Activated CD8-positive, alpha-beta T cell treated with anti-CD3 and anti-CD28 coated beads for 36 hours (primary cell): ENCODE measurements at places on chromosomes 7 and 10. TPM values are rescaled to one million over a fixed set of nuclear protein-coding genes. Genes with fewer than 3 reads are reported as not detected.
A peak's percentile ranks its signal among the peaks of the same experiment; 100 is the strongest.

DNA sequence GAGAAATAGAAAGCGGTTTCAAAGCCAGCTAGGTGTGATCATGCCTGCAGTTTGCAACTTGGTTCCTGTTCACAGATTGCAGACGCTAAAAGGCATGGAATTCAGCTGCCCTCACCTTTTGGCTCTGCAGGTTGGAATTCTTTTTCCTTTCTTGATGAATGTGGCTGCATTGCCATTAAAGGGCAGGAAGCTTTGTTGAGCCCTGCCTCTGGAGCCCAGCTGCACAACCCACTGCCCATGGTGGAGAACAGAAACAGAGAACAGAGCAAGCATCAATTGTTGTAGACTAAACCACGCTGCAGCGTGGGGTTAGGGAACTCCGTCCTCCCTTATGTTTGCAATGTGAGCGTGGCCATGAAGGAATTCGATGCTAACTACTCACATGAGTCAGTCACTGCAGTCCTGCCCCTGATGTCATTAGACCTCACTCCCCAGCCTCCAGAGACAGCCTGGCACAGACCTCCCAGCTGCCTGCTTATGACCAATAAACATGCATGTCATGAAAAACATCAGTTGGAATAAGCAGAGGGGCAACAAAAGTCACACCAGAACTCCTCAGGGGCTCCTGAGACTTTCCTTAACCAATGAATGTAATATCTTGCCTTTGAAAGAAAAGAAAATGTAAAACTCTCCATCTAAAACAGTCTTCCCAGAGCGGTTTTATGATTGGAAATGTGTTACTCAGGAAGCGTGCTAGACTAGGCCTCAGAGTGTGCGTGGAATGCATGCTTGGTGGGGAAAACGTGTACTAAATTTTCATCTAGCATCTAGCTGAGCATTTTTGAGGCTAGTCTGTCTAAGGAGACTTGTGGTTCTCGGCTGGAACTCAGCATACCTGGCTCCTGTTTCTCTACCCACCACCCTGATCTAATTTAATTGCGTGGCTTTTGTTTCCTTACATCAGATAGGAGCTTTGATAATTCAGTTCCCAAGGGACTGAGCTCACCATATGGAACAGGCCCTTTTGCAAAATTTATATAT, 232.2 kb downstream of the KIAA1217 start:
- no peak for DNase-seq
- no peaks in the 10 kb centered on the region for H3K4me1 ChIP-seq
- H3K4me3 ChIP-seq: no peak overlapping the region
- peaks cover 4% of the 10 kb centered on the region for H3K27me3 ChIP-seq

GRCh38 chr7:66952343-66953043, 31.5 kb downstream of the TMEM248 start:
- peak overlapping the region; percentile 5 for H3K27ac ChIP-seq
- no peaks in the 10 kb centered on the region for H3K27me3 ChIP-seq
- H3K4me1 ChIP-seq: peaks cover 3% of the 10 kb centered on the region
- no peak overlapping the region for H3K4me3 ChIP-seq
- DNase-seq: no peak

DNA sequence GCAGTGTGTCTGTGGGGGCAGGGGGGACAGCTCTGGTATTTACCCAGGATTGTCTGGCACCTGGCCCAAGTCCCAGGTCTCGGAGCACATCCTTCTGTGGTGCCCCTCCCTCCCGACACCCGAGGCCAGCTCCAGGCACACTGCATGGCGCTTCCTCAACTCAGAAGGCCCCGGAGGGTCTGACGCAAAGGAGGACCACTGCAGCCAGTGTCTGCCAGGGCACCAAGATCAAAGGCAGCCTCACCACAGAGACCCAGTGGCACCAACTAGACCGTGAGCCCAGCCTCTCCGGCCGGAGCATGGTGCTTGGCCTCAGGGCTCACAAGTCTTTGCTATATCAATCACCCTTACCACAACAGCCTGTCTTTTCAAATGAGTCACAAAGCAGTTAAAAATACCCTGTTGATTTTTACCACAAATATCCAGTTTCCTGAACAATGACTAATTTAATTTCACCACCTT, 99.3 kb upstream of the DDC start:
- H3K4me1 ChIP-seq: peaks cover 54% of the 10 kb centered on the region
- peaks cover 2% of the 10 kb centered on the region for H3K36me3 ChIP-seq

GRCh38 chr10:124715439-124715838, 28.7 kb downstream of the FAM53B start:
- peak overlapping the region; percentile 91 for H3K27ac ChIP-seq
- no peaks in the 10 kb centered on the region for H3K27me3 ChIP-seq
- H3K36me3 ChIP-seq: peaks cover 11% of the 10 kb centered on the region

DNA sequence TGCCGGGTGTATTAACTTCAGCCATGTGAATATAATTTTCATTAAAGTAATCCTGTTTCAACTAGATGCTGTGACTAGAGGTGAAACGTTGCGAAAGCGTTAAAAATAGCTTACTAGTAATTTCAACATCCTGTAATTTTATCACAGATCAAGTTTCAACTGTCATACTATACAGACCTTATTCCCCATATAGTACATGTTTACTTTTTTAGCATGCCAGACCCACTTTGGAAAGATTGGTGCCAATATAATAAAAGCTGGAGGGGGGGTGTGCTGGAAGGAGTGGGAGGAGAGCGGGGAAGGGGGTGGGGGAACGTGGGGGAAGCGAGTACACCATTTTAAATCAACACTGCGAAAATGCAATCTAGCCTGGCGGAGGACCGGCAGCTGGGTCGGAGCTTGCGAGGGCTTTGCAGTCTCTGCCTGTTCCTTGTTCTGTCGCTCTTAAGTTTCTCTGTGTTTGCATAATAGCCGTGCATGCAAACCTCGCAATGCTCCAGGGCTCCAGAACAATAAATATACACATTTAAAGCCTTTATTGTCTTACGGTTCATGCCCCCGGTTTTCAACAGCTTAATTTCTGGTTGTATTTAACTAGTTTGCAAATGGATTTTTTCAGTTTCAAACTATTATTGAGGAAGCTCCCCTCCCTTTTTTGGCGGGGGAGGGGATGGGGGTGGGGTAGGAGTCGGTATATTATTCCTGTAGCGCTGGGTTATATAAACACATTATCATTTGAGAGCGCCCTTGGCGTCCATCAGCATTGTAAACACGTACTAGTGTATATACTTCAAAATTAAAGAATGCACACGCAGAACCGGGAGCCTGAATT, 1.3 kb upstream of the ARID5B start:
- peaks cover 15% of the 10 kb centered on the region for H3K36me3 ChIP-seq
- DNase-seq: peak; percentile 74
- peaks cover 39% of the 10 kb centered on the region for H3K4me1 ChIP-seq
- peak overlapping the region; percentile 97 for H3K27ac ChIP-seq
- H3K4me3 ChIP-seq: peak overlapping the region; percentile 86
- H3K27me3 ChIP-seq: no peaks in the 10 kb centered on the region

DNA sequence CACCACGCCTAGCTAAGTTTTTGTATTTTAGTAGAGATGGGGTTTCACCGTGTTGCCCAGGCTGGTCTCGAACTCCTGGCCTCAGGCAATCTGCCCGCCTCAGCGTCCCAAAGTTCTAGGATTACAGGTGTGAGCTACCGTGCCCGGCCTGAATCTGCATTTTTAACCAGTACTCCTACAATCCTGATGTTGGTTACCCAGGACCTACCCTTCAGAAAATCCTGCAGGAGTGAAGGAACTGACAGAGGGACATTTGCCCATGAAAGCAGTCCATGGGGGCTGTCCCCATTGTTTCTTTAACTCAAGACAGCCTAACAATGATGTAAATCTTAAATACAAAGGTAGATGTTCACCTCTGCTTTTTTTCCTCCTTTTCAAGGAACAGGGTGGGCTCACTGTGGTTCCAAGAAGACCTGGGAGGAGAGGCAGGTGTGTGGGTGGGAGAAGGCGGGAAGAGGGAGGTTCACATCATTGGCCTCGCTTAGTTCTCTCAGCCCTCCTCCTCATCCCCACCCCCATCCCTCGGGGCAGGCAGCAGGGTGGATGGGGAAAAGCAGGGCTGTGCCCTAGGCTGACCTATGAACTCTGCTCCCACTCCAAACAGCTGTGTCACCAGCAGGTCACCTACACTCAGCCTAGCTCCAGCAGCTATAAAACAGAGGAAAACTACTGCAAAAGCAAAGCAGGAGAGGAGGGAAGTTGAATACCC, 13.5 kb downstream of the LRRC20 start:
- H3K4me1 ChIP-seq: peaks cover 9% of the 10 kb centered on the region
- DNase-seq: no peak
- H3K27me3 ChIP-seq: no peaks in the 10 kb centered on the region
- H3K4me3 ChIP-seq: no peak overlapping the region
- no peak overlapping the region for H3K27ac ChIP-seq
- H3K36me3 ChIP-seq: peaks cover 5% of the 10 kb centered on the region

Gene SPAM1
- total RNA-seq: not detected

Gene CRPPA
- 1.6 TPM for total RNA-seq

Gene MMRN2
- total RNA-seq: not detected

Gene GDF10
- total RNA-seq: 1.4 TPM
